ENCODE measurements at places on chromosomes 16 and 17. TPM values are rescaled to one million over a fixed set of nuclear protein-coding genes. Genes with fewer than 3 reads are reported as not detected.
A peak's percentile ranks its signal among the peaks of the same experiment; 100 is the strongest.

DNA sequence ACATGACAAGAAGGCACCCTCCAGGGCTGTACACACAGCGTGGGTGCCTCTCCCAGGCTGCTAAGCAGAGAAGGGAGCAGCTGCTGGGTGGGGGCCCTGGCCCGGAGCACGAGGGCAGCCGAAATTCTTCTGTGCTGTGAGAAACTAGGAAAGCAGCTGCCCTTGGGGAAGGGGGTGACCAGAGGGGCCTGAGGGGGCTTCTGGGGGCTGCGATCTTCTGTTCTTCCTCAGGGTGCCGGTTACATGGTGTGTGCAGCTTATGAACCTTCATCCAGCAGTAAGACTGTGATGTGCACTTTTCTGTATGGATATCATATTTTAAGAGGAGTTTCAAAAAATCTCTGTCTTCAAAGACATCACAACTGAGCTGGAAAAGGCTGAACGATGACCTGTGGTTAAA is 43.2 kb upstream of the METRNL start:
- no peak for DNase-seq
- H3K27me3 ChIP-seq = no peaks in the 10 kb centered on the region
- H3K4me3 ChIP-seq = no peak overlapping the region
- no peaks in the 10 kb centered on the region for H3K36me3 ChIP-seq
- H3K27ac ChIP-seq = no peak overlapping the region

- H3K4me1 ChIP-seq = no peaks in the 10 kb centered on the region
- DNase-seq = no peak
- H3K27me3 ChIP-seq = no peaks in the 10 kb centered on the region
- no peak overlapping the region for H3K27ac ChIP-seq
- H3K36me3 ChIP-seq = no peaks in the 10 kb centered on the region
Measured at GRCh38 chr16:54620197-54620596, 310.5 kb upstream of the IRX5 start.

- no peaks in the 10 kb centered on the region for H3K27me3 ChIP-seq
- H3K4me3 ChIP-seq = no peak overlapping the region
- no peak overlapping the region for H3K27ac ChIP-seq
- H3K4me1 ChIP-seq = peaks cover 4% of the 10 kb centered on the region
- no peak for DNase-seq
Measured at GRCh38 chr16:85195900-85196772, 83.9 kb upstream of the CIBAR2 start.

The PRR15L gene
- 150 TPM for total RNA-seq

The BCL6B gene
- total RNA-seq = 10.5 TPM

The MMP28 gene
- 48.0 TPM for total RNA-seq

The TBC1D3H gene
- not detected for total RNA-seq

The SMYD4 gene
- total RNA-seq = 21.9 TPM

GRCh38 chr17:80031691-80032430 is 3.8 kb downstream of the TBC1D16 start:
- H3K4me1 ChIP-seq = peaks cover 51% of the 10 kb centered on the region
- no peaks in the 10 kb centered on the region for H3K36me3 ChIP-seq
- no peaks in the 10 kb centered on the region for H3K27me3 ChIP-seq

- H3K27ac ChIP-seq = no peak overlapping the region
- H3K4me1 ChIP-seq = peaks cover 28% of the 10 kb centered on the region
- H3K27me3 ChIP-seq = no peaks in the 10 kb centered on the region
- DNase-seq = no peak
Measured at GRCh38 chr17:4501295-4501949, 2.7 kb downstream of the SPNS2 start.

The CTF1 gene
- 7.5 TPM for total RNA-seq

DNA sequence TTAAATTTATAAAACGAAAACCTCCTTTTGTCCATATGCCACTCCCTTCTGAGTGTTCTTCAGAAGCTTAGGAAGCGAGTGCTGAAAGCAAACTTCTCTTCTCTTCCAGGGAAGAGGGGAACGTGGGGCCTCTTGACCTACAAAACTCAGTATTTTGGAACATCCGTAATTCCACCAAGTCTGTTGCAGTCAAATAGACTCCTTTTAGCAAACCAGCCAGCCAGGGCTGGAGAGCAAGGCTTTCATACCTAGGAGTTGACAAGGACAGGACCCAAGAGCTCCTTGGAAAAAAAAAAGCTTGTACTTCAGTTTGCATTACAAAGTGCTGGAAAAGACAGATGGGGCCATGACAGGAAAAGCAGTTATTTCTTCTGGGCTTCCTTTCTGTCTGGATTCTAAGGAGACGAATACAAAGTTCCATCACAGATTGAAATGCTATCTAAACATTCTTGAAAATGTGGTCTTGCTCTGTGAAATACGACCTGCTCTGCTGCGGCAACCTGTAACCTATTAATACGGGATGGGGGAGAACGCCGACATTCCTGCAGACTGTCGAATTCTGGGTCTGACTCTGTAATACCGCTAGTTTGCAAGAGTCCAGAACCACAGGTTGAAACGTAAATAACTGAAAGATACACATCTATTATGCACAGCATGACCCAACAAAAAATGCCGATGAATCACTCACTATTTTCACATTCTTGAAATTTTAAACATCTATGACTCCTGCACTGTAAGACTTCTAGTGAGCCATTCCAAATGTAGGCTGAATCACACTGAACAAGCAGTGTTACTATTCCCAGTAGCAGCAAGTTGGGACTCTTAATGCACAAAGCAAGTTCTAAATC is 20.6 kb downstream of the VPS53 start:
- H3K27ac ChIP-seq = no peak overlapping the region
- no peak overlapping the region for H3K4me3 ChIP-seq
- H3K4me1 ChIP-seq = peaks cover 15% of the 10 kb centered on the region

DNA sequence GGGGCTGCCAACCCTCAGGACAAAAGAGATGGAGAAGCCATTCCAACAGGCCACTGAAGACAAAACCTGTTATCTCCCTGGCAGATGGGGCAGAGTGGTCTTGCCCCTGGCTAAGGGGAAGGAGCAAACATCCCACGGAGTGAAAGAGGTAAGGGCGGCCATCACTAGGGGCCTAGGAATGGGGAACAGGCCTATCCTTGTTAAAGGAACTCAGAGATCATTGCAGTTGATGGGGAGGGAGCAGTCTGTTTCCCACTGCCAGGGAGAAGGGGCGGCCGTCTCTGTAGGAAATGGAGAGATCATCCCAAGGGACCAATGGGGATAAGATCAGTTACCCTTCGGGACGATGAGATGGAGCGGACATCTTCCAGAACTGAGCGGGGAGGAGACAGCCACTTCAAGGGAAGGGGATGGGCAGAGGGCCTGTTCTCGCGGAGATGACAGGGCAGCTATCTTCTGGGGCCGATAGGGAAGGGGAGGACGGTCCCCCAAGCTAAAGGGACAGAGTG is 581 bp upstream of the TMEM208 start:
- no peaks in the 10 kb centered on the region for H3K27me3 ChIP-seq
- H3K27ac ChIP-seq = peak overlapping the region; percentile 47
- peaks cover 32% of the 10 kb centered on the region for H3K36me3 ChIP-seq
- no peak for DNase-seq
- H3K4me3 ChIP-seq = peak overlapping the region; percentile 17

The SLC2A4 gene
- 4.8 TPM for total RNA-seq

The C17orf67 gene
- 1.2 TPM for total RNA-seq

The KRT35 gene
- not detected for total RNA-seq

DNA sequence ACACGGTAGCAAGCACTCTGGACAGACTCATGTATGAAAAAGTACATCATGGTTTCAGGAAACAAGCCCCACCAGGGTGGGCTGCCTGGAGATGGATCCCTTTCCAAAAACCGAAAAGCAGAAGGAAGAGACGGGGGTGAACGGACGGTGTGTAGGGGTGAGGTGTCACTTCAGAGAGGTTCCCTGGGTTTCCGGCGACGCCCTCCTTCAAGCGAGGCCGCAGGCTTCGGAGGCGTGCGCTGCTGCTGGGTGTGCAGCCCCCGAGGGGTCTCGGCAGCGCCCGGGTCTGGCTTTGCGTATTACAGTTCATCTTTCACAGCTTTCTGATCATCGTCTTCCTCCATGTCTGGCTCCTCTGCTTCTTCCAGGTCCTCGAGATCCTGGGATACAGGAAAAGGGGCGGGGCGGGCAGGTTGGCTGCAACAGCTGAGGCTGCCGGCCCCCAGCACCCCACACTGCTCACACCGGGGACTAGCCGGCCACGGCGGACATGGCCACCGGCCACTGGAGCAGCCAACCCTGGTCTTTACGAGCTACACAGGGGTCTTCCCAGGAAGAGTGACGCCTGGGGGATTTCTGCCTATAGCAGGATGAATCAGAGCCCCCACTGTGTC is 9.0 kb upstream of the PPP1R27 start:
- H3K4me3 ChIP-seq = no peak overlapping the region
- peaks cover 57% of the 10 kb centered on the region for H3K36me3 ChIP-seq
- H3K27ac ChIP-seq = no peak overlapping the region
- DNase-seq = no peak
- H3K4me1 ChIP-seq = no peaks in the 10 kb centered on the region

- no peak overlapping the region for H3K27ac ChIP-seq
- H3K4me1 ChIP-seq = peaks cover 23% of the 10 kb centered on the region
- DNase-seq = no peak
- no peak overlapping the region for H3K4me3 ChIP-seq
Measured at GRCh38 chr17:75356260-75356937, 49.1 kb downstream of the GRB2 start.

- H3K27me3 ChIP-seq = no peaks in the 10 kb centered on the region
- peak overlapping the region; percentile 78 for H3K27ac ChIP-seq
- H3K4me1 ChIP-seq = peaks cover 46% of the 10 kb centered on the region
- peak; percentile 91 for DNase-seq
Measured at GRCh38 chr16:69179328-69180010, 7.5 kb upstream of the SNTB2 start.

DNA sequence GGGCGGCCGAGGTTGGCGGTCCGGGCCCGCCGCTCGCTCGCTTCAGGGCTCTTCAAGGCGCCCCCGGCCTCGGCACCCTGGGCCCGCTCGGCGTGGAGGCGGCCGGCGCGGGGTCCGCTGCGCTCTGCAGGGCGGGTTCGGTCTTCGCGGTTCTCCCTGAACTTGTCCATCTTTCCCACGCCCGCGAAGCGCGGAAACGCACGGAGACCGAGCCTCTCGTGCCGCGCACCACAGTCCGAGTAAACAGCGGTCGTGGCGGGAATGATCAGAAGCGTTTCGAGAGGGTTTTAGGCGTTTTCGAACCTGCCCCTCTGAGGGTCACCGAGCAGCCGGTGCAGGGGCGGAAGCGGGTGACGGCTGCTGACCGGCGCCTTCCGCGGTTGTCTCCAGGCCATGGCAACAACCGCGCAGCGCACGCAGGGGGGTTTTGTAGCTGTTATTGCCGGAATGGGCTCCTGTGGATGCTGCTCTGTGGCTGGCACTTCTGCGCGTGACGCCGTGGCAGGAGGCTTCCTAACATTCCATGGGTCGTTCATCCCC is 414 bp downstream of the NARF start:
- H3K27me3 ChIP-seq = no peaks in the 10 kb centered on the region
- peak; percentile 44 for DNase-seq
- peaks cover 19% of the 10 kb centered on the region for H3K4me1 ChIP-seq
- H3K4me3 ChIP-seq = peak overlapping the region; percentile 41

The EPN3 gene
- 3.5 TPM for total RNA-seq

DNA sequence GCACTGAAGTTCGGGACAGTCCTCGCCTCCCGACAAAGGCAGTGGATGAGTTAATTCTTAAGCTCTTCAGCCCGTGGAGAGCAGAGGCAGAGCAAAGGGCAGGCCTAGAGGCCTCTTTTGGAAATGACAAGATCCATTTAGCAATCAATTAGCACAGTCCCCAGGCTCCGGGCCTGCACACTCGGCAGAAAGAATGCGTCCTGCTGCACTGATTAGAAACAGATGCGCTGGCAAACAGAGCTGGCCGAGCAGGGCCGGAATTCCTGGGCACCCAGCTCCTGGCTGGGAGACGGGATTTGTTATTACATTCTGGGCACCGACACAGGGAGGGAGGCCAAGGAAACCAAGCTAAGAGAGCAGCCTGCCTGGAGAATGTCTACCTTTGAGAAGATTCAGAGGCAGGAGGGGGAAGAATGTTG is 162.9 kb downstream of the COPRS start:
- H3K27me3 ChIP-seq = no peaks in the 10 kb centered on the region
- H3K36me3 ChIP-seq = no peaks in the 10 kb centered on the region
- no peak overlapping the region for H3K4me3 ChIP-seq
- peak; percentile 71 for DNase-seq
- peak overlapping the region; percentile 37 for H3K27ac ChIP-seq

The RAD51C gene
- 20.4 TPM for total RNA-seq

DNA sequence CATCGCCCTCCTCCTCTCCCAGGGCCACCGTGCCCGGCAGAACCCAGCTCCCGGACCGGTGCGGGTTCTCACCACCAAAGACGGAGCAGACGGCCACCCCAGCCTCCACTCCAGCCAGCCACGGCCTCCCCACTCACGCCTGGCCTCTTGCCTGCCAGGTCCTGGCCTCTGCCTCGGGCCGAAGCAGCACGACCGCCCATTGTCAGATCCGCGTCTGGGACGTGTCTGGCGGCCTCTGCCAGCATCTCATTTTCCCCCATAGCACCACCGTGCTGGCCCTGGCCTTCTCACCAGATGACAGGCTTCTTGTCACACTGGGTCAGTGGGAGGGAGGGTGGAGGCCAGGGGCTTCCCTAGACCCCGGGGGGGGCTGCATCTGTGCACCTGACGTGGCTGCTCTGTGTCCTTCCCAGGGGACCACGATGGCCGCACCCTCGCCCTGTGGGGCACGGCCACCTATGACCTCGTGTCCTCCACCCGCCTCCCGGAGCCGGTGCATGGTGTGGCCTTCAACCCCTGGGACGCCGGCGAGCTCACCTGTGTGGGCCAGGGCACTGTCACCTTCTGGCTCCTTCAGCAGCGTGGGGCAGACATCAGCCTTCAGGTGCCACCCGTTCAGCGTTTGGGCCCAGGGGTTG is 6.6 kb upstream of the RHOT2 start:
- H3K4me3 ChIP-seq = no peak overlapping the region
- peaks cover 12% of the 10 kb centered on the region for H3K4me1 ChIP-seq
- no peak overlapping the region for H3K27ac ChIP-seq
- no peaks in the 10 kb centered on the region for H3K27me3 ChIP-seq
- no peaks in the 10 kb centered on the region for H3K36me3 ChIP-seq
- no peak for DNase-seq

- H3K27me3 ChIP-seq = no peaks in the 10 kb centered on the region
- H3K36me3 ChIP-seq = no peaks in the 10 kb centered on the region
- DNase-seq = no peak
- peak within 1 kb of the TSS; percentile 73 for H3K27ac ChIP-seq
Measured at GRCh38 chr17:16415031-16415924, at the start of gene TRPV2. TSS of gene TRPV2 (plus strand) at chr17:16415571. CDS start at chr17:16417669, 2,098 bp downstream.

DNA sequence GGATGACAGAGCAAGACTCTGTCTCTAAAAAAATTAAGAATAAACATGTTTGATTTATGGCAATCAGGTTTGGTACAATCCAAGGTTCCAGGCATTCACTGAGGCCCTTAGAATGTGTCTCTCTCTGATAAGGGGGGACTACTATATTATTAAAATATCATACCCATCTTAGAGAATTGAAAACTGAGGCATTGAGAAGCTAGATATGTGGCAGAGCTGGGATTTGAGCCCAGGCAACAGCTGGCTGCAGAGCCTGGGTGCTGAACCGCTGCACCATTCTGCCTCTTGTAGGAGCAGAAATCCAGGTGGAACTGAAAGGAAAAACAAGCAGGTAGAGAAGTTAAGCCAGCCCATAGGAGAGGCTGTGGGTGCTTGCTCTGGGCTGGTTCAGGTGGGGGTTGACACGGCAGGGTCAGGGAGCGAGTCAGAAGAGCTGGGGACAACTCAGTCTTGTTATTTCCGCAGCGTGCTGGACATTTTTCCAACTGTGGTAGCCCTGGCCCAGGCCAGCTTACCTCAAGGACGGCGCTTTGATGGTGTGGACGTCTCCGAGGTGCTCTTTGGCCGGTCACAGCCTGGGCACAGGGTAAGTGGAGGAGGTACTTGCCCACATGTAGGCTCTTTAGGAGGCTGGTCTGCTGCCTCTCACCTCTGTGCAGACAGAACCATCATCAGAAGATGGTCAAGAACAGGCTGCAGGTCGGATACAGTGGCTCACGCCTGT is 62.5 kb downstream of the WIPI1 start:
- H3K27me3 ChIP-seq = no peaks in the 10 kb centered on the region
- H3K4me3 ChIP-seq = no peak overlapping the region
- H3K4me1 ChIP-seq = no peaks in the 10 kb centered on the region
- H3K27ac ChIP-seq = no peak overlapping the region
- no peak for DNase-seq
